ENCODE measurements at places on chromosomes 3 and 15.

- DNase-seq: no peak
Observed at GRCh38 chr3:64306745-64307144, 81.5 kb upstream of the PRICKLE2 start.

DNA sequence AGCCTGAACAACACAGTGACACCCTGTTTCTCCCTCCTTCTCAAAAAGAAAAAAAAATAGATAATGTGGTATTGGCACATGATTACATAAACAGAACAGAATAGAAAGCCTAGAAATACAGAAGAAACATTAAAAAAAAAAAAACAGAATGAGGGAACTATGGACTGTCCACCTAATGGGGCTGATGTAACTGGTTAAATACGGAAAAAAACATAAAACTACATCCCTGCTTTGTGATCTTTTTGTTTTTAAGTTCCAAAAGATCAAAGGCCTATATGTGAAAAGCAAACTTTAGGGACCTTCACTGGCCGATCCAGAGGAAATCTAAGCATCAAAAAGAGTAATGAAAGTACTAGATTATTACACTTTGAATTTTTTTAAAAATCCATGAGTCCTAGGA lies 17.2 kb downstream of the TMEM202 start:
- no peak for DNase-seq

DNA sequence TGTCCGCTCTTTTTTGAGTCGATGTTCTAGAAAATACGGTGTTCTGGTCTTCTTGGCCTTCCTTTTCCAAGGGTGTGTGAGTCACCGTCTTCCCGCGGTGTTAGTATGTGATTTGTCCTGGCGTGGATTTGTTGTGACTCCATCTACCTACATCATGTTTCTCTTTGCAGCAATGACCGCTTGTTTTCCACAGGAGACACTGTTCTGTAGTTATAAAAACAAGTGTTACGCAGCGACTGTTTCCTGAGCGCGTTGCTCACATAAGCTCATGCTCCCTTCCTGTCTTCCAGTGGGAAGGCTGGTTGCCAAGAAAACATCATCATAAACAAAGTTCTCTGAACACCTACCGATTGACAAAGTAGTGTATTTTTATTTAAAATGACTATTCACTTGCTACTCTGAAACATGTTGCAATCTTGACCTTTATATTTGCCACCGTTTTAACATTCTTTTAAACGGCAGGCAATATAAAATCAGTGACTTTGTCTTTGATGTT lies 19.0 kb downstream of the USP13 start:
- DNase-seq: no peak

- DNase-seq: no peak
Observed at GRCh38 chr3:18529631-18530030, 104.5 kb upstream of the SATB1 start.

DNA sequence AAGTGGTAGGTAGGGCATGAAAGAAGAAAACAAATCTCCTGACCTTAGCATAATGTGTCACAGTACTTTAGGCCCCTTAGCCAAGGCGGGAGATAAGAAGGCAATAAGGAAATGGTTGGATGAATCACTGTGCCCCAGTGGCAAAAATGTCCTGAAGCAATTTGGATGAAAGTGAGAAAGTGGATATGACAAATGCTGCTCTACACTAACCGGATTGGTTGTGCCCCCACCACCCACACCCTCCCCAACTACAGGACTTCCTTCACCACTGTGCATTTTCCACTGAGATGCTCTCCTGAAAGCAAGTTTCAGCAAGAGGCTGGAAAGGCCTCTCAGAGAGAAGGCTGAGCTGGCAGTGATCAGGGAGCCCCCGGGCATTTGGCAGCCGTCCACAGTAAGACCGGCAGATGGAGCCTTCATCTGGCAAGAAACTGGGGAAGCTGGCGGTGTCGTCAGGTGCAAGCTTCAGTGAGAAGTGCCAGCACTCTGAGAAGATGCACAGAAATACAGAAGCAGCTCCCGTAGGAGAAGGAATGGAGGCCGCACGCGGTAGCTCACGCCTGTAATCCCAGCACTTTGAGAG lies 63.8 kb downstream of the ATP1B3 start:
- DNase-seq: no peak

- DNase-seq: no peak
Observed at GRCh38 chr15:59996298-59997041, 7.6 kb upstream of the FOXB1 start.

- DNase-seq: no peak
Observed at GRCh38 chr3:128870347-128870746, 9.1 kb upstream of the ACAD9 start.

- DNase-seq: no peak
Observed at GRCh38 chr3:155736381-155736780, 8.5 kb downstream of the PLCH1 start.
